ENCODE measurements at places on chromosomes 6 and 20.
A peak's percentile ranks its signal among the peaks of the same experiment; 100 is the strongest.

DNA sequence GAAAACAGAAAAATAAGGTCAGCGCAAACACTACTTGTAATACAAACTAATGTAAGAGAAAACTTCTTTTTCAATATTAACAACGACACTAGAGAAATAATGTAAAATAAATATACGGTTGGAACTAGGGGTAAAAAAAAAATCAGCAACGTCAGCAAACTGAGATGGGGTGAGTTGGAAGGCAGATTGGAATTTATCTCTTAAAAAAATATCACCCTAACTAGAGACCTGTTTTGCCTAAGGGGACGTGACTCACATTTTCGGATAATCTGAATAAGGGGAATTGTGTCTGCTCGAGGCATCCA, 705 bp upstream of the UTRN start:
- no peak for DNase-seq

DNA sequence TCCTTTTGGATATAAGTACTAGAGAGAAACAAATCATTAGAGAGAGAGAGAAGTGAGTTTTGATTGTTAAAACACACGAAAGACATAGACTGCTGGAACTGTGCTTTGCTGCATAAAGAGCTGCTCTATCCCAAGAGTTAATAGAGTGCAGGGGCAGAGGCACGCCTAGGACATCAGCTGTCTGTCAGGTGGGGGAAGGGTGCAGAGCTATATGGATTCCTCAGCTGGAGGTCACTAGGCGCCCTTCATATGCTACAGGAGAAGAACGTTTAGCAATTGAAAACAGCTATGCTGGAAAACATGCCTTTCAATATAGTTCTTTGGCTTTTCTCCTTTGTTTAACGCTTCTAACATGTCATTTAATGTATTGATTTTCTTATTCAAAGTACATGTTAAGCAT, 169.0 kb upstream of the MCHR2 start:
- no peak for DNase-seq

- DNase-seq: no peak
These were observed 17.4 kb downstream of the SIRPA start for GRCh38 chr20:1912646-1913045.

GRCh38 chr6:74093361-74093760, 397.4 kb downstream of the CD109 start:
- no peak for DNase-seq

DNA sequence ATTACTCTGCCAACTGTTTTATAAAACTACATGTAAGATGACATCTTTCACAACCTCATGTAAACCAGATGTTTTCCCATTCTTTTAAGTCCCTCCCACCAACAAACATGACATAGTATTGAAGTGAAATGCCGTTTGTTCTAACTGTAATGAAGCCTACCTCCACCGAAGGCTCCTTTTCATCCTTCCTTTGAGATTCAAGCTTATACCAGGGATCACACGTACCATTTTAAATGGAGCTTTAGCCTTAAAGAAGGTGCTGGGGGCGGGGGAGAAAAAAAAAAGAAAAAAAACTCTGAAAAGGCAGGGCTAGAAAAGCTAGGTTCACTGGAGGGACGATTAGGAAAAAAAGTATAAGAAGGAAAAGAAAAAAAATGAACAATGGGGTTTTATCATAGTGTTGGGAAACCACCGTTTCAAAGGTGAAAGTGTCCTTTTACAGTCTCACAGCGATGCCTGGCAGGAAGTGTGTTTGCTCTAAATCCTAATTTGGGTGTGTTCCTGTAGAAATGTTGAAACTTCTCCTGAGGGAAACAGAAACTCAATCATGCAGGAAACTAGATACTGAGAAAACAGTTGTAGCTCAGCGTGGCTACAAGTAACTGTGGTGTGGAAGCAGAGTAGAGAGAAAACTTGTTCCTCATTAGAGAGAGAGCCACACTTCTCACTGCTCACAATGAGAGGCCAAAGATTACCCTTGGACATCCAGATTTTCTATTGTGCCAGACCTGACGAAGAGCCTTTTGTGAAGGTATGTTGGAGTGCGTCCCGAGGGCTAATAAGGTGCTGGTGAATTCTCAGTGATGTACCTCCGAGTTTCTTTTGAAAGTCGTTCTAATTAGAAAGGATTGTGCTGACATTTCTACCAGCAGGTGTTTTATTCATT, 37.6 kb upstream of the HINT3 start:
- peak; percentile 45 for DNase-seq

- DNase-seq: no peak
These were observed 135.6 kb upstream of the HDGFL1 start for GRCh38 chr6:22433745-22434144.

GRCh38 chr6:170224694-170225660, 65.9 kb downstream of the DLL1 start:
- peak; percentile 54 for DNase-seq

DNA sequence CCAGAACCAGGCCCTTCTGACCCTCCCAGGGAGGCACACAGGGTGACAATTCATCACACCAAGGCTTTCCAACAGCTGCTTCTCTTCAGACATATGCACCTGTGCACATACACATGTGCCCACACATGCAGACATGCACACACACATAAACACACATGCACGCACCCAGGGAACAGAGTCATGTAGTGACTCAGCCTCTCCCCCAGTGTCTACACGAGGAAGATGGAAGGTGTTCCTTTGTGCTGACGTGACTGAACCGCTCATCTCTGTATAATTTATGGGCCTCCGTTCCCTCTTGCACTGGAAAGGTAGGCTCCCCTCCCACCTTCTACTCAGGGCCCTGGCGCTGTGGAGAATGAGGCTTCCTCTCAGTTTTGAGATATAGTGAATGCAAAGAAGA, 23.8 kb upstream of the PLEKHG1 start:
- DNase-seq: no peak

DNA sequence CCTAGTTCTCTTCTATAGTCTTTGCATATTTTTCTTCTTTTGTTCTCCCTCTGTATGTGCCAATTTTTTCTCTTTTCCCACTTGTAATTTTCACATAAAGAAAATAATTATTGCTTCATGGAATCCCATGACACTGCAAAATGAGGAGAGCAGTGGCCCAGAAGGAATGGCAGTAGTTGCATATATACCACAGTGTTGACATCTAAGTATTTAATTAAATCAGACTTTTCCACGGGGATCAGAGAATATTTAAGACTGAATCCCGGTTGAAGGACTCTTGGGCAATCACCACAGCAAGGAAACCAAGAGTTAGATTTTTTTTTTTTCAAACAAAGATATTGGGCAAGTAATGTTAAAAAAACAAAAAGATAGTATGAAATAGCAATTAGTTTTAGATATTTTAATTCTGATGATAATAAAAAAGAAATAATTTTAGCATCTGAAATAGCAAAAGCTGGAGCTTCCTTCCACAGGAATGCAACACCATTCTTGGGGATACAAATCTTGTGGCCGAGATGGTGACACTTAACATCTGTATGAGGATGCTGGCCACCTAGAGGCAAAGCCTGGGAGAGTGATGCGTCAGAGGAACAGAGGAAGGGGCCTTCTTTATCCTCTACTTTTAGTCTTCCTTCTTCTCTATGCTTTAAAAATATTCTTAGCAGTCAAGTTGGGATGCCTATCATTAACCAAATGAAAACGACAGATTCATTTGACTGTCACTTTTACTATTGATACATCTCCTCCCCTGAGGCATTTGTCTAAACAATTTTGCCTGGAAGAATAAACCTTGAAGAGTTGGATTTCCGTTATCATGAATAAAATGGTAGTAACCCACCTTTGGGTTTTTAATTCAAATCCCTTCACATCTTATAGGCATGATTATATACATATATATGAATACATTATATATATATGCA, 356.2 kb downstream of the GJA1 start:
- DNase-seq: no peak

DNA sequence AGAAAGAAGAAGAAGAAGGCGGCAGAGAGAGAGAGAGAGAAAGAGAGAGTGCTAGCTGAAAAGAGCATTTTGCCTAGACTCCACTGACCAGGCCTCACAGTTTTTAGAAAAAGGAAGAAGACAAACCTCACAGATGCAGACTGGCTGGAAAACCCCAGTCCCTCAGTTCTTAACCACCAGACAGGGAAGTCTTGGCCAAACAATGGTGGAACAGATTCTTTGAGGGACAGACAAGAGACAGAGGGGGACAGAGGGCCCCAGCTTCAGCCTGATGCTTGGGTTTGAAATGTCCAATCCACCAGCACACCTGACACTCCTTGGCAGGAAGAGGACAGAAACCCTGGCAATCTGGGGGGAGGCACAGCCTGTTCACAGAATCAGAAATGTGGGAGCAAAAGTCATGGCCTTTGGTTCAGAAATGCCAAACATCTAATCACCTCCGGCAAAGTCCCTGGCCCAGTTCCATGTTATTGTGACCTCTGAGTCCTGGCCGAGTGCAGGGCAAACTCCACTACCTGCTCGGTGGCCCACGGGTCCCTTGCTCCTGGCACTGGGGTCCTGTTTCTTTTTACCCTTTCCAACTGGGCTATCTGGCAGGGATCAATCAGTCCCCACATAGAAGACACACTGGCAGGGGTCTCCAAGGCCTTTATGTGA, 235.2 kb downstream of the LY86 start:
- DNase-seq: no peak

GRCh38 chr20:58695895-58696375, 3.3 kb downstream of the NPEPL1 start:
- no peak for DNase-seq

DNA sequence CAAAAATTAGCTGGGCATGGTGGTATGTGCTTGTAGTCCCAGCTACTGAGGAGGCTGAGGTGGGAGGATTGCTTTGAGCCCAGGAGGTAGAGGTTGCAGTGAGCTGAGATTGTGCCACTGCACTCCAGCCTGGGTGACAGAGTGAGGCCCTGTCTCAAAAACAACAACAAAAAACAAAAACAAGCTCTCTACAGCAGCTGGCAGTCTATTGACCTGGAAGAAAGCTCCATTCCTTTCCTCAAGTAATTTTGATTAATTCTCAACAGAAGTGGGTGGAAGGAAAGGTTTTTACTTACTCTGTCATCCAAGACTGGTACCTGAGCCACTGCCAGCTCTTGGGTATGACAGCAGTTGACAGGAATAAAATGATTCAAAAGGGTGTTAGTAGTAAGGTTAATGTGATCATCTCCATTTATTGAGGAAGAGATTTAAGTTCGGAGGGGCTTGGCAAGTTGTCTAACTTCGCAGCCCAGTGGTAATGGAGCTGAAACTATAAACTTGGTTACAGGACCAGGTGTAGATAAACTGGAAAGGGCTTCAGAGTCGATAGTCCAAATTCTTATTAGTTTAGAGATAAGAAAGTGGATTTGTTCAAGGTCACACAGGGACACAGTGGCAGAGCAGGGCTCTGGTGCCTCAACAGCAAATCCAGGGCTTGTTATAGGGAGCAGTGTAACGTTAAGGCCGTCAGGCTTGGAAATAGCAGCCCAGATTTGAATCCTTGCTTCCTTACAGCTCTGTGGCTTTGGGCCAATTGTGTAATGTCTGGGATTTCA, 14.8 kb downstream of the SRSF3 start:
- no peak for DNase-seq

GRCh38 chr20:62704341-62704948, 4.2 kb upstream of the NTSR1 start:
- DNase-seq: peak; percentile 41

DNA sequence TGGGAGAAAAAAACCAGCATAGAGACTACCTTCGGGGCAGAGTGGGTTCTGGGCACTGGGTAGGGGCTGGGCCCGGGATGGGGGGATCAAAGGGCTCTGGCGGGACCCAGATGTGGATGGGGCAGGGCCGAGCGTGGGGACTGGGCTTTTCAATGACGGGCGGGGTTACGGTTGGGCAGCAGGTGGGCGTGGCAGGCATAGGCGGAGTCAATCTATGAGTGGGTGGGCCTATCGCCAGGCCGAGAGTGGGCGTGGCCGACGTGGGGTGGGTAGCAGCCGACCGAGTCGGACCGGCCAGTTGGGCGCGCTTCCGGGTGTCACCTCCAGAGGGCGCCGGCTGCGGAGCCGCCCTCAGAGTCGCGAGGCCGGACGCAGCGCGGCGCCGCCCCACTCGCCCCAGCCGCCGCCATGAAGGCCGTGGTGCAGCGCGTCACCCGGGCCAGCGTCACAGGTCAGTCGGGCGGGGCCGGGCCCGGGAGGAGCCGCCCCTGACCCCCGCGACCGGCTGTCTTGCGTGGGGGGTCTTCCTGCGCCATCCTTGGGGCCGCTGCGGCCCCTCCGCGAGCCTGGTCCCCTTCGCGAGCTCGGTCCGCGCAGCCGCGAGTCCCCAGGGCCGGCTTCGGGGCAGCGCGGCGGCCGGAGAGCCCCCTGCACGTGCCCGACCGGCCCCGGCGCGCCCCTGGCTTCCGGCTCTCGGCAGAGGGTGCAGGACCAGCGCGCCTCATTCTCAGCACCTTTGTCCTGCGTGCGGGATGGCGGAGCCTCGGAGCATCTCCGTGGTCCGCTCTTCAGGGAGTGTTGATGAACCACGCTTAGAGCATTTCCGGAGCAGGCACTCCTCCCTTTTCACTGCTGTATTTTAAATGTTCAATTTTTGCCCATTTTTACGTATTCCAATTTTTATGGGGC, at the start of gene DTD1:
Gene DTD1, plus strand, starts transcription at position 390 of the 909 bp plus-strand sequence. Its CDS starts 19 bp downstream, at position 409.
- DNase-seq: peak; percentile 83

DNA sequence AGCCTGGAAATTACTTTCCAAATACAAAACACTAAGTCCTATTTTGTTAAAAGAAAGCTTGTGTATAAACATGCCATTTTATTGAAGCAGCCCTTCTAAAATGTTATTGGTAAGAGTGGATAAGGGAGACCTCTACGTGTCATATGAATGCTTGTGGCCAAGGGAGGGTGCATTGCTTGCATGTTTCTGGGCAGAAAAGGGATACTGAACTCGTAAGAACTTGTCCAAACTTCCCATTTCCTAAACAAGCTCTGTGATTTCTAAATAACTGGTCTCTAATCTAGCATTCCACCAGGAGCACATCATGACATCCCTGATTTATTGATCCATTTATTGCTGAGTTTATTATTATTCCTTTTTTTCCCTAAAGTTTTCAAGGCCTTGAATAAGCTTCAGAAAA, 474.1 kb downstream of the CD109 start:
- no peak for DNase-seq

- no peak for DNase-seq
These were observed 12.6 kb upstream of the THBS2 start for GRCh38 chr6:169266261-169266660.

GRCh38 chr6:152240436-152240835, 396.7 kb downstream of the SYNE1 start:
- DNase-seq: no peak

GRCh38 chr20:24948939-24949679, at the start of gene CST7:
TSS of gene CST7 (plus strand) at chr20:24949269. CDS start at chr20:24949506, 237 bp downstream.
- DNase-seq: peak; percentile 96

- peak; percentile 78 for DNase-seq
These were observed 97.4 kb upstream of the CNR1 start for GRCh38 chr6:88263591-88263990.

GRCh38 chr6:168641446-168641845, 200.5 kb downstream of the SMOC2 start:
- no peak for DNase-seq

GRCh38 chr6:21792177-21792576, 198.6 kb downstream of the SOX4 start:
- no peak for DNase-seq

DNA sequence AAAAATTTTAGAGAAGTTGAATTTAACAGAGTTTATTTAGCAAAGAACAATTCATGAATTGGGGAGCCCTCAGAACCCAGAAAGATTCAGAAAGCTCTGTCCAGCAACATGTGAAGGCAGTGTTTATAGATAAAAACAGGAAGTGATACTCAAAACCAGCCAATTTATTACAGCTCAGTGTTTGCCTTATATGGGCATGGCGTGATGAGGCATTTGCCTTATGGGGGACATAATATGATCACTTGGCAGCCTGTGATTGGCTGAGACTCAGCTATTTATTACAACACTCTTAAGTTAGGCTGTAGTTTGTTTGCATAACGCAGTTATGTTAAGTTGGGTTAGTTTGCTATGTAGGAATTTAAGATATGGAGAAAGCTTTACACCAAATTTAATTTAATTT, 11.5 kb downstream of the HLA-DPA1 start:
- DNase-seq: peak; percentile 38

- peak; percentile 68 for DNase-seq
These were observed at the start of gene SYTL3 for GRCh38 chr6:158649289-158650143. TSS of gene SYTL3 (plus strand) at chr6:158650054. CDS start at chr6:158663269, 13,215 bp downstream.

Measured in HL-60 (cell line).